Central memory CD4-positive, alpha-beta T cell (primary cell): ENCODE measurements at places on chromosomes 12 and 14.

DNA sequence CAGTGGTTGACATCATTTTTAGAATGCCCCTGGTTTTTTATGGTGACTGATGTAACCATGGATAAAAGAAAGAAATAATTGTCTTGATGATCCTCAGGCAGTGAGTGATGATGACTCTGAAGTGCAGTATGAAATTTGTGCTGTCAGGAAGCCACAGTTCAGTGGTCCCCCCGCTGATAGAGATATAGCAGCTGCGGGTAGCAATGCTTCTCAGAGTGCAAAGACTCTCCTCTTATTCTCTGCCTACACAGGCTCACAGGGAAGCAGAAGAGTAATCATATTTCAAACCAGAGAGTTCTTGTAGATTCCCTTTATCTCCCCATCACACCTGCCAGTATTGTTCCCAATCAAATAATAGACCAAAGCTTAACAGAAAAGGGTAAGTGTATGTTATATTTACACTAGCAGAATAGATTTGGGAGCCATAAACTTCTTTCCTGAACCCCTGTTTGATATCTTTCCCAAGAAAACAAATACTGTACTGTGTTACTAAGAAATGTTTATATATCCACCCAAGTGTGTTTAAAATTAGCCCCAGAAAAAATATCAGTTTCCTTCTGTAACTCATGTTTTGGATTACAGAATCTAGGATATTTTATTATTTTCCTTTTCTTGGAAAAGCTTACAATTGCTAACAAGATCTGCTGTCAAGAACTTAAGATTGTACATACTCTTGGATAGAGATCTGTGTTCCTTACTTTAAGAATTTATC is 1817.4 kb upstream of the FLRT2 start:
- no peak for DNase-seq

- no peak for DNase-seq
These were observed 125.5 kb downstream of the LMNTD1 start for GRCh38 chr12:25427337-25428249.

DNA sequence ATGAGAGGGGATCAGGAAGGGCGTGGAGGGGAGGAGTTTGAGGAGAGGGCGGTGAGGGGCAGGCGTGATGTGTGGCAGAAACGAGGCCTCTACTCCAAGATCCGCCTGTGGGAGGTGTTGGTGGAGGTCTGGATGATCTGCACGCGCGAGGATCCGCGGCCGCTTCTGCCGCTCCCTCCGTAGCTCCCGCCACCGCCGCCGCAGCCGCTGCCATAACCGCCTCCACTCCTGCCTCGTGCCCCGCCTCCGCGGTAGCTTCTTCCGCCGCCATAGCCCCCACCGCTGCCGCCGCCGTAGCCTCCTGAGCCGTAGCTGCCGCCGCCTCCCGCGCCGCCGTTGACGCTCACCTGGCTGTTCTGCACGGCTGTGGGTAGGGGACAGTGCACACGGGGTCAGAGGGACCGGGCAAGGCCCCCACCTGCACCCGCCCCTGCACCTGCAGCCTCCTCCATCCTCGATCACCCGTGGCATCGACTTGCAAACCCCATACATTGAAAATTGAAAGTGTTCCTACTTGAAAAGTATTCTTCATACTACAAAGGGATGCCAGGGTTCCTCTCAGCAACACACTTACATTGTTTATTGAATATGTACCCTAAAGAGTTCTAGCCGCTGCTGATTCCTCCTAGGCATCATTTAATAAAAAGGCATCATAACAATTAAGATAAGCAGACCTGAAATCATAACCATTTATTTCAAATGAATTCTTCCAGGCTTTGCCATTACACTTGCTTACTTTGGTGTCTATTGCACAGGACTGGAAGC is 11.1 kb upstream of the KRT1 start:
- DNase-seq, result peak; percentile 47

DNA sequence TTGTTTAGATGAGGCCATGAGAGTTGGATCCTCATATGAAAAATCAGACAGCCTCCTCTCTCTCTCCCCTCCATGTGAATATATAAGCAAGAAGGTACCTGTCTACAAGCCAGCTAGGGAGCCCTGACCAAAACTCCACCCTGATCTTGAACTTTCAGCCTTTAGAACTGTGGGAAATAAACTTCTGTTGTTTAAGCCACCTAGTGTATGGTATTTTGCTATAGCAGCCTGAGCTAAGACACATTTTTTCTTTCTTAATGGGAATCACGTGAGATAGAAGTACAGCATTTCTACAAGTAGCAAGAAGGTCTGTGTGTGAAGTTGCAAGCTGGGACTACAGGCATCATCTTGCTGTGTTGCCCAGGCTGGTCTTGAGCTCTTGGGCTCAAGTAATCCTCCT is 16.3 kb upstream of the ABHD12B start:
- no peak for DNase-seq

DNA sequence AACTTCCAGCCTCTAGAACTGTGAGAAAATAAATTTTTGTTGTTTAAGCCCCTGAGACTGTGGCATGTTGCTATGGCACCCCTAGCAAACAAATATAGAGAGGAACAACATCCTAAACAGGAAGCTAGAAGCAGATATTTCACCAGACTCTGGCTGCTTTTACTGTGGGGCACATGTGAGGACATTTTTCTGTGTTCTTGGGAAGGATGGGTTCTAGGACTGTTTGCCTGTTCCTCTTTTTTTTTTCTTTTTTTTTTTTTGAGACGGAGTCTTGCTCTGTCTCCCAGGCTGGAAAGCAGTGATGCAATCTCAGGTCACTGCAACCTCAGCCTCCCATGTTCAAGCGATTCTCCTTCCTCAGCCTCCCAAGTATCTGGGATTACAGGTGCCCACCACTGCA is 4.2 kb upstream of the HRK start:
- no peak for DNase-seq

DNA sequence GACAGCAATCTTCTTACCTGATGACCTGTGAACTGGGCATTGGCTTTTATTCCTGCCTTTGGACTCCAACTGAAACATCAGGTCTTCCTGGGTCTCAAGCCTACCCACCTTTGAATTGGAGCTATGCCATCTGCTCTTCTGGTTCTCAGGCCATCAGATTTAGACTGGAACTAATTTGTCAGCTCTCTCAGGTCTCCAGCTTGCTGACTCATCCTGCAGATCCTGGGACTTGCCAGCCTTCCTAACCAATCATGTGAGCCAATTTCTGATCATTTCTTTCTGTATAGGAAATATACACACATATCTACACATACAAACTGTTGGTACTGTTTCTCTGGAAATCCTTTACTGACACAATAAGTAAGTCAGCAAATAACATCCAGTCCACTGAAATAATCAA is 65.3 kb upstream of the TSPAN8 start:
- no peak for DNase-seq

- no peak for DNase-seq
These were observed 47.8 kb downstream of the GIT2 start for GRCh38 chr12:109948368-109948767.

DNA sequence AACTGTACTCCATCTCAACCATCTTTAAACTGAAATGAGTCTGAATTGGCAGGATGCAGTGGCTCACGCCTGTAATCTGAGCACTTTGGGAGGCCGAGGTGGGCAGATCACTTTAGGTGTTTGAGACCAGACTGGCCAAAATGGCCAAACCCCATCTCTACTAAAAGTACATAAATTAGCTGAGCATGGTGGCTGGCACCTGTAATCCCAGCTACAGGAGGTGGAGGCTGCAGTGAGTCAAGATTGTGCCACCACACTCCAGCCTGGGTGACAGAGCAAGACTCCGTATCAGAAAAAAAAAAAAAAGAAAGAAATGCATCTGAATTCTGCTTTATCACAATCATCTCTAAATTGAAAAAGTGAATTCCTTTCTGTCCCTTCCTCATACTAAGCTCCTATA is 110.3 kb downstream of the NELL2 start:
- no peak for DNase-seq

DNA sequence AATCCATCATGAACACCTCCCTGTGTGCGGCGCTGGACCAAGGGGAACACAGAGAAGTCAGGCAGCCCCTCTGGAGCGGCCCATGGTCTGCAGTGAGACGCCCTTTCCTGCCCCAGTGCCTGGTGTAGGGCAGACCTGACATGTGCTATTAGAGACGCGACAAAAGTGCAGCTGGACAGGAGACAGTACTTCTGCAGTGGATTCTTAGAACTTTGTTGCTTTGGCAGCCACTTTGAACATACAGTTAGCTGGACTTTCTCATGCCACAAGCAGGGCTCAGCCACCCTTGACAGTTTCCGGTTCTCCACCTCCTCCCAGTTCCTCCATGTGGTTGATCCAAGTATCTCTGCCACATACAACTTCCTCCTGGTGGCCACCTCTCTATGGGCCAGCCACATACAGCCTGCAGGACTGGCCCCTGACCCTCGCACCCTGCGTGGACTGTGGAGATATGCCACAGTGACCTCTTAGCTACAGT is 45.9 kb downstream of the LGMN start:
- no peak for DNase-seq

DNA sequence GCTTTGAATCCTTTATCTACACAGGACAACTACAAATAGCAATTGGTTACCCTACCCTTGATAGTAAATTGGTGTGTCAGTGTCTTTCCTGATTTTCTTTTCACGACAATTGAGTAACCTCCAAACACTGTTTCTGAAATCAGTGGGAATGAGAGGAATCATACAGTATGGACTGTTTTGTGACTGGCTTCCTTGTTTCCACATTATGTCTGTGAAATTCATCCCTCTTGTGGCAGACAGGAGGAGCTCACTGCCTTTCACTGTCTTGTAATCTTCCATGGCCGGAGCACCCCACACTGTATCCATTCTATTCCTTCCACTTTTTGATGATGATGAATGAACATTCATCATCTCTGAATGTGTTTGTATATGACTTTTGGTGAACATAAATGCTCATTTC is 164.0 kb upstream of the PZP start:
- no peak for DNase-seq

DNA sequence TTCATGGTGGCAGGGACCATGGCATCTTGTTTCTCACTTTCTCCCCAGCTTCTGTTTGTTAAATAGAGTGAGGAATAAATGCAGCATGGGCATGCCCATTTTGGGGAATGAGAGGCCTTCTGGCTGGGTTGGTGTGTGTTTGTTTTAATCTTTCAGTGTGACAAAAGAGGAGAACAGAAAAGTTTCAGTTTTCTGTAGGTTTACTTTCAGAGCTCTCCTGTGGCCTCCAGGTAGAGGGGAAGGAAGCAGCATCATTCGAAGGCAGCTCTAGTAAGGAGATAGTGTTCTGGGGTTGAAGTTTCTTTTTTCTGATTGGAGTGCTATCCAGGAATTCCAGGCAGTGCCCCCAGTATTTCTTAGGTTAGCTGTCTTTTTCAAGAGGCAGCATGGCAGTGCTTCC is 15.3 kb downstream of the MSRB3 start:
- no peak for DNase-seq

DNA sequence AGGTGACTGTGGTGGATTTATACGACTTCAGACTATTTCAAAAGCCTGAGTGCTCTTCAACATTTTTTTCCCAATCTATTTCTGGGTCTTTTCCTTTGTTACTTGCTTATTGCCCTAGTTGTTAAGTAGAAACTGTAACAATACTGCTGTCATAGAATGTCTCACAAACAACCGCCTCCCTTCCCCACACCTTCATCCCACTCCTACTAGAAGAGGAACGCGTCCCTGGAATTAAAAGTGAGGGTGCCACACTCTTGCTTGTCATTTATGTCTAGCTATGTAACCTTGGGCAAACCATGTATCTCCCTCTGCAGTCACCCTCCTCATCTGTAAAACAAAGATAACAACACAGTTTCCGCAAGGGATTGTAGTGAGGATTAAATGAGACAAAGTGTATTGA is 8.6 kb downstream of the BRAP start:
- DNase-seq, result no peak

DNA sequence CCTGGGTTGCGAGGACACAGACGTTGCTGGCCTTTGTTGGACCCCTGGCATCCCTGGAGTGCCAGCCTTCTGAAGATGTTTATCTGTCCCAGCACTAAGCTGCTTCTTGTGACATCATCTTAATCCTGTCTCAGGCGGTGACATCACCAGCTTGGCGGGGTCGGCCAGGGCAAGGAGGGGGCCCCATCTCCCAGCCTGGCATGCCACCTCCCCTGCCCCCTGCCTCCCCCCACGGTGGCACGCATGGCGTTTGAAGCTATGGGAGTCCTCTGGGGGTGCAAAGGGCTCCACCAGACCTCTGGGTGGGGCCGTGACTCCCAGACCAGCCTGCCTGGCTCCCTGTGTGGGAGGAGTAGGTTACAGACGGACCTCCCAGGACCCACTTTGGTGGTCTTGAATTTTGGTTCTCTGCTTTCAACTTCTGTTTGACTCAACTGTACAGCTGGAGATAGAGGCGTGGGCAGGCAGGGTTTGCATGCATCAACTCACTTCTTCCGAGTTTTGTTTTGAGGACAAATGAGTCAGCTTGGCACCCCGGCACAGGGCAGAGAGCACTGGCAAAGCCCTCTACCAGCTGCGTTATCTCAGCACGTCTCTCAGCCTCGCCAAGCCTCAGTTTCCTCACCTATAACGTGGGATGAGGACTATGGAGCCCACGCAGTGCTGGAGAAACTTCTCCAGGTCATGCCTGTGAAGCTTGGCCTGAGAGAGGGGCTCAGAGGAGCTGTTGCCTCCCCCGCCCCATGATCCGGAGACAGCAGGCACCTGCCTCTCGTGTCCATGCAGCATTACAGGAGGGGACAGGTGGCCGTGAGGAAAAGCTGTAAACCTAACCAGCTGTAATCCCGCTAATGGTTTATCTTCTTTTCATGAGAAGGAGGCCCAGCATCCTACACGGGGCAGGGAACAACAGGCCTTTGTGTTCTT is 38.8 kb upstream of the EML1 start:
- no peak for DNase-seq

GRCh38 chr12:53626702-53627169 is 554 bp upstream of the ATF7 start:
- DNase-seq, result no peak

- DNase-seq, result no peak
These were observed 506.0 kb downstream of the DIO2 start for GRCh38 chr14:79705126-79705894.

DNA sequence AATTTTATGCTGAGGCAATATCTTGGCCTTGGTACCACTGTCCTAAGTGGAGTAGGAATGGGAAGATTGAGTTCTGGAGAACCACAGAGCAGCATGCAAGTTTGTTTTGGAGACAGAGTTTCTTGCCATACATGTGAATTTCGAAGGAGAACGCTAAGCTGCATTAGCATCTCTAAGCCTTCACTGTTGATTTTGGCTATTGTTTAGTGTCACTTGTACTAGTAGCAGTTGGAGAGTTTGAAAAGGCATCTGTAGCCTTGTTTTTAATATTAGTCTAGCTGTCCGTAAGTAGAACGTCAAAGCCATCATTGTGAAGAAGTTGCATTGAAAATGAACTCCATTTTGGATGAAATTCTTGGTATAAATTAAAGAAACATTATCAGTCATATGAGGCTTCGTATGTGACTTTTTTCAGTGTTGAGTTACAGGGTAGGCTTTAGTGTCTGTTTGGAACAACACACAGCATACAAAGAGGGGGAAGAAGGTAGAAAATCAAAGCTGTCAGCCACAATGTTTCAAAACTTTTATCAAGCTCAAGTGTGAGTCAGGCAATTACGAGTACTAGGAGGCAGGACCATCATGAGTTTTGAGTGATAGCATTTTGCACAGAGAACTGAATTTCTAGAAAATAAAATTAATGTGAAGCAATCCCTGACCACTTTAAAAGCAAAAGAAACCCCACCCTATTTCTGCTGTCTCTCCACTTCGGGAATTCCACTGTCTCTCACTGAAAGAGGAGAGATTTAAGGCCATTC is 70.2 kb upstream of the NAV3 start:
- no peak for DNase-seq
